ENCODE measurements at places on chromosomes 6 and 20.
A peak's percentile ranks its signal among the peaks of the same experiment; 100 is the strongest.

DNA sequence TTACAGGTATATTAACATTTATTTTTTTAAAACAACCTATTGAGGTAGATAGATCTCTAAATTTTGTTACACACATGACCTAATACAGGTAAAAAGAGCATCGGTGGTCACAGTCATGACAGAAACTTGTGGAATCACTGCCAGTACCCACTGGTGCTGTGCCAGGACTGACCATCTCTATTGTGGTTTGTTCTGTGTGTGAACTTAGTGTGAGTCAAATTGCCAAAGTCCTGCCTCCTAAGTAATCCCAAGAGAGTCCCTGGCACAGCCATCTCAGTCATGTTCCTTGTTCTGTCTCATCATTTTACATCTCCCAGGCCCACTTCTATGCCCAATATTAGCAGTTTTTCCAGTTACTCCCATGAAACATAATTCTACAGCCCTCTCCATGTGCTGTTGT lies 21.4 kb downstream of the GSTA2 start:
- no peak for DNase-seq

DNA sequence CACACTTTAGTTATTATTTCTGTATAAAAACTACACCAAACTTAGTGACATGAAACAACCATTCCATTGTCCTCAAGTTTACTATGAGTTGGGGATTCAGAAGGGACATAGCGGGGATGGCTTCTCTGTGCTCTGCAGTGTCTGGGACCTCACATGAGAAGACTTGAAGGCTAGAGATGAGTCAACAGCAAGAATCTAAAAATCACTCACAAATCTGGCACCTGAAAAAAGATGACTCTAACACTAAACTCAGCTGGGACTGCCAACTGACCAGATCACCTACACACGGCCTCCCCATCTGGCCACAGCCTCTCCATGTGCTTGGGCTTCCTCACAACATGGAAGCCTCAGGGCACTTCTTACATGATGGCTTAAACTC lies 63.0 kb upstream of the EYA2 start:
- DNase-seq: no peak

GRCh38 chr6:43096451-43097097 lies 20.5 kb downstream of the PTK7 start:
- DNase-seq: peak; percentile 46

GRCh38 chr6:85966828-85967227 lies 324.1 kb upstream of the SYNCRIP start:
- no peak for DNase-seq

DNA sequence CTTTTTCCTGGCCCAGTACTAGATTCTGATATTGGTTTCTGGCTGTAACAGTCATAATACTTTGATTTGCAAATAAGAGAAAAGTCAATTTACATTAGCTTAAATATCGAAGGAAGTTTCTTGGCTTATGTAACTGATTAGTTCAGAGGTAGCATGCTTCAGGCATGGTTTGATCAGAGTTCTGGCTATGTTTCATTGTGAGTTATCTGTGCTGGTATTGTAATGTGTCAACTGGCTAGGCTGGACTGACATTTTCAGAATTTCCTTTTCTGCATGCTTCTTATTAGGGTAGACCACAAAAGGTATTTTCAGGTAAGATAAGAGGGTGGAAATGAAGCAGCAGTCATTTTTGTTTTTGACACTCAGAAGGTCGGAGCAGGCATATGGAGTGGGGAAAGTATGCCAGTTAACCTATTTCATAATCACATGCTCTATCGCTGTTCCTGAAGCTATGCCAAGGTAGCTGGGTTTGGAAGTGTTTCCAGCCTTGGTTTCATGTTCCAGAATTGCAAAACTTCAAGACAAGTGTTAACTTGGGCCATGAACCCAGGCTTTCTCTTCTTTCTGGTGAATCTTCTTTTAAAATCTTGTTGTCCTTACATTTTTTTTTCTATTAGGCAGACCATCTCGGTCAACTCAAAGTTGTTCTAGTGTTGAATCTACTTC lies 244.9 kb downstream of the DHX35 start:
- no peak for DNase-seq

DNA sequence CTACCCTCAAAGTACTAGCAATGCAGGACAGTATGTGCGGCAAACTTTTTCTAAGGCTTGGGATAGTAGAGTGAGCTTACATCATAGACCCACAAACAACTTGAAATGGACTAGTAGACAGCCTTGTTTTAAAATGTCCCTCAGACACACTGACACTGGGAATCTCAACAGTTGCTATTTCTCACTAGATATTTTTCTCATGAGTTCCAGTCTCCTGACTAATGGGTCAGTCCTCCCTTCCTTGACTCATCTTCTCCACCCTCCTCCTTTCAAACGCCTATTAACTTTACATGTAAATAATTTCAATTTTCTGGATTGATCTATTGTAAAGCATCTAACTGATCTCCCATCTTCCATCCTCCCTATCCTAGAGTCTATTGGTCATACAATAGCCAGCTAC lies 308.3 kb upstream of the PREP start:
- DNase-seq: no peak

DNA sequence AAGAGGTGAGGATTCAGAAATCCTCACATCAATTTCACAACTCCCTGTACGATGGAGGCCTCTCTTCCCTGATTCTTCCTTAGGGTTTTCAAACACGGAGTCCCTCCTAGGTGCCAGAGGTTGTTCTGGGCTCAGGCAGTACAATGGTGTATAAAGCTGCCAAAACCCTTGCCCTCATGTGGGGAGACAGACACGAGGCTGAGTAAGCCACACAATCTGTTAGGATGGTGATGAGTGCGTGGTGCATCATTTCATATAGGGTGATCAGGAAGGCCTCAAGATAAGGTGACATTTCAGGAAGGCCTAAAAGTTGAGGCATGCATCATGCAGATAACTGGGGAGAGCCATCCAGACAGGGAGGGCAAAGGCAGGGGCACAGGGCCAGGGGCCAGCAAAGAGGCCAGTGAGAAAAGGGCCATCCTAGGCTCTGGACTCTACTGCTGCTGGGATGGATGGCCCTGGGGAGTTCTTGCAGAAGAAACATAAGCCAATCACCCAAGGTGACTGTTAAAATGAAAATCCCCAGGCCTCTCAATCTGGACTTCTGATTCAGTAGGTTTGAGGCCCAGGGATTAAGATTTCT lies 186.5 kb downstream of the PRKN start:
- no peak for DNase-seq

DNA sequence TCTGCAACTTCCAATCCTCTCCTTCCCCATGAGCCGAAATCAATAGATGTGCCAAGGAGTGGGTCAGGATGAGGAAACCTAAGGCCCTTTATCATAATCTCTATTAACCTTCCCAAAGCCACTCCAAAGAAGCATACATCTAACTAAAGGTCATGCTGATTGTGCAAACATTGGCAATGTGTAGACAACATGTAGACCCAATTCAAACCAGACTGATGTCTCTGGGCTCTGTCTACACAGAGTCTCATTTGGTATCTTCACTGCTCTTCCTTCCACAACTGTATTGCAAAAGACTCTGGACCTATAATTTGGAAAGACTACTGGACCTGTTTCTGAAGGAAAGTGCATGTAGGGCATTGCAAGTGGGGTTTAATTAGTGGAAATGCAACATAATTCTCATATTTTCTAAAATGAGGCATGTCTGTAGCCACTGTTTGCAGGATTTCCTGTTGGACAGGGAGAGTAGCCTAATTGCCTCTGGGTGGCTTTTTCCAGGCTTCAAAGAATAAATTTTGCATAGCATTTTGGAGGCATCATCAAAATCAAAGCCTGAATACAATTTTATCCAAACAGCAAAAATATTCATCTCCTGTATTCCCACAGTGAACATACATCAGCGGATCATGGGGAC lies 35.0 kb upstream of the MLIP start:
- no peak for DNase-seq

DNA sequence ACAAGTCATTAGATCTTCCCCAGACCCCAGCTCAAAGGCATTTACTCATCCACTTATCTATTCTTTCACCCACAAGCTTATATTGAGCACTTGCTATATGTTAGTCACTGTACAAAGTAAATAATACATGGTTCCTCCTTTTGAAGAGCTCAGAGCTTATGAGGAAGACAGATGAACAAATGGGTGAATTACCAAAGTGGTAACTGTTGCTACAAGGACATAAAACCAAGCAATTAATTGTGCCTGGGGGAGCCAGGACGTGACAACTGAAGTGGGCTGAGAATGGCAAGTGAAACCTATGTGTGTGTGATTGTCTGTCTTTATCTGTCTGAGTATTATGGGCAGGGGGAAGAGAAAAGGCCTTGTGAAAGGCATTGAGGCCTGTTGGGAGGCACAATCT lies 45.6 kb upstream of the AKIRIN2 start:
- DNase-seq: no peak

DNA sequence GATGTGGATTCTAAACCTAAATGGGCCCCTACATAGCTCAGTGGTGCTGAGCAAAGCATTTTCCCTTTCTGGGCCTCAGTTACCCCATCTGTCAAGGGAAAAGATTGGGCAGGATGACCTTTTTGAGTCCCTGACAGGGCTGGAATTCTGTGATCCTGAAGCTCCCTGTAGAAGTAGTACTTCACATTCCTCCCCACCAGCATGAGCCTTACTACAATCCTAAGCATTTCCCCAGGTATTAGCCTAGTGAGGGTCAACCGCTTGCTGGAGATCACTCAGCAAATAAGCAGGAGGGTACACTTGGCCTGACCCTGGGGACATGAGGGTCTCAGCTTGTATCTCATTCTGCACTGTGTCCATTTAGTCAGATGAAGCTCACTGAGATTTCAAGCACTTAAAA lies 13.4 kb downstream of the NDRG3 start:
- no peak for DNase-seq

DNA sequence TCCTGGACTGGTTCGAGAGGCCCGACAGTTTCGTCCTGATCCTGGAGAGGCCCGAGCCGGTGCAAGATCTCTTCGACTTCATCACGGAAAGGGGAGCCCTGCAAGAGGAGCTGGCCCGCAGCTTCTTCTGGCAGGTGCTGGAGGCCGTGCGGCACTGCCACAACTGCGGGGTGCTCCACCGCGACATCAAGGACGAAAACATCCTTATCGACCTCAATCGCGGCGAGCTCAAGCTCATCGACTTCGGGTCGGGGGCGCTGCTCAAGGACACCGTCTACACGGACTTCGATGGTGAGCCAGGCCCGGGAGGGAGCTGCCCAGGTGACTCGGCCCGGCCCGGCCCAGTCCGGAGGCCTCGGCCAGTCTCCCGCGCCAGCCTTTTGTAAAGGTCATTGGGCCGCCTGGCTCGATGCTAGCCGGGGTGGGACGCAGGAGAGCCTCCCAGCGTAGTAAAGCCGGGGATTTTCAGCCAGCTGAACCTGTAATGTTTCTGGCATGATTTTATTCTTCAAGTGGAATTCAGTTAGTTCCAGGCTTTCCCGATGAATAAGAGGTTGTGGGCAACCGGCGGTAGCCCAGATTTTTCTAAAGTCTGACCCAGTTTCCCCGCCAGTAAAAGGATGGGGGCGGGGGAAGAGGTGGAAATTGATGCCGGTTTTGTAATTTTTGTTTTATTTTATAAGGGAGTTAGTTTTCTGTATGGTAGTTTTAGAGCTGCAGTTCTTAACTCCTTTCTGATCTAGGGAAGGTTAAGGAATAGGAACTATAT lies 1.4 kb downstream of the PIM1 start:
- DNase-seq: no peak

DNA sequence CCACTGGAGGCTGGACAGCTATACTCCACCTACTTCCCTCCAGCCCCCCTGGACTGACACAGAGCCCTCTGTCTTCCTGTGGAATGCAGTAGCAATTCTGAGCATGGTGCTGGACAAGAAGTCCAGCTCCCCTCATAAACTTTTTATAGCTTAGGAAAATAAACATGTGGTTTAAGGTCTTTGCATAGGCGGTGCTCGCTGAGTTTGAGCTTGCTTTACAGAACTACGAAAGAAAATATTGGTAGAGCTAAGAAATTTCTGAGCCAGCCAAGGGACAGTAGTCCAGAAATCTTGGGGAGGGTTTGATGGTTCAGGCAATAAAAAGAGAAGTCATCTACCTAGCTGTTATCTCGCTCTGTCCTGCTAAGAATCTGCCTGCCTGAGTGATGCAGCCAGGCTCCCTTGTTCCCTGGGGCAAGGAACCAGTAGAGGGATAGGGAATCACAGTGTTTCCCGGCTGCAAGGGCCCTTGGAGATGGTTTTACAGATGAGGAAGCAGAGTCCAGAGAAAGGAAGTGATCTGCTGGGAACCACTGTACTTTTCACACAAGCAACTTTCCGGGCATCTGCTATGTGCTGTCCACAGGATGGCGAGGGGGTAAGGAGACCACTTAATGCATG lies 343.4 kb downstream of the CDC5L start:
- peak; percentile 82 for DNase-seq

DNA sequence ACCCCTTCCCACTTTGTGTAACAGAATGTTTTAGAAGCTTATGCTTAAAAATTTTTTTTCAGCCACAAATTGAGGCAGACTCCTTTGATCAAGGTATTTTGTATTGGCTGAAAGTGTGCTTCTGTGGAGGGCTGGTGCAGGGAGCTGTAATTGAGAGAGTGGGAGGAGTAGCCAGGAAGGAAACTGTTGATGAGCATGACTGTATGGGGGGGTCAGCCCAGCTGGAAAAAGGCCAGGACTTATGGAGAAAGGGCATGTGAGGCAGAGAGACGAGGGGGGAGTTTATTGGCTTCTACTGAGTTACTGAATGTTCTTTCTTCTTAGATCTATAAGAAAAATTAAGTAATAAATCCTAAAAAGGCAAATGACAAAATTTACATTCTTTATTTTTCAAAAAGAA lies 13.4 kb downstream of the RFPL4B start:
- DNase-seq: no peak

DNA sequence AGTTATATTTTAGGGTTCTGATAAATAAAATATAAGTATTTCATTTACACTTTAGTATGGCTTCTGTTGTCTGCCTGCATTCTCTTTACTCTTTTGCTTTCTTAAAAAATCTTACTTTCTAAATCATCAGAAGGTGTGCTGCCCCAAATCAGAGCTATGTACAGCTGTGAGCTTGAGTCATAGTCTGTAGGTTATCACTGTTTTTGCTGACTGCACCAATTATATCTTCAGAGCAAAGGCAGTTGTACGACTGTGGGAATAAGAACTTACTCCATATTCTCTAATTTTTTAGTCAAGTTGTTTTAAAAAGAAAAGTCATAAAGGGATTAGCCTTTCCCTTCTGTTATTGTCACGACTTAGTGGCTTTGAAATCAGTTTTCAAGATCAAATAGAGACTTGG lies 1649.0 kb downstream of the HACE1 start:
- no peak for DNase-seq

DNA sequence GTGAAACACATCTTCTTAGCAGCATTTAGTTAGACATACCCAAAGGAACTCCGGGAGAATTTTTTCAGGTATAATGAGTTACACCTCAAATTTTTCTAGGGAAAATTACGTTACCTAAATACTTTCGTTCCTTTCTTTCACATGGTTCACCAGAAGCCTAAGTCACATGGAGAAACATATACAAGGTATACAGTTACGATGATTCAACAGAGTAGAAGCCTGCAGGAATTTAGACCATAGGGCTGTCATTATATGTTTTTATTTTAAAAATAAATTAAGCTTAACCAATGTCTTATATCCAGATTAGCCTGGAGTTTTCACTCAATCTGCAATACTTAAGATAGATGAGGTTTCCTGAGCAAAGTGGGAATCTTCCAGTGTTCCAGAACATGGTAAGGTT lies 549.5 kb upstream of the JARID2 start:
- DNase-seq: no peak

Measured in LNCaP clone FGC (cell line).